BE2C (cell line): ENCODE measurements at places on chromosomes 3 and 15.

GRCh38 chr3:117117188-117117936, 407.8 kb downstream of the TUSC7 start:
- no peak for DNase-seq

DNA sequence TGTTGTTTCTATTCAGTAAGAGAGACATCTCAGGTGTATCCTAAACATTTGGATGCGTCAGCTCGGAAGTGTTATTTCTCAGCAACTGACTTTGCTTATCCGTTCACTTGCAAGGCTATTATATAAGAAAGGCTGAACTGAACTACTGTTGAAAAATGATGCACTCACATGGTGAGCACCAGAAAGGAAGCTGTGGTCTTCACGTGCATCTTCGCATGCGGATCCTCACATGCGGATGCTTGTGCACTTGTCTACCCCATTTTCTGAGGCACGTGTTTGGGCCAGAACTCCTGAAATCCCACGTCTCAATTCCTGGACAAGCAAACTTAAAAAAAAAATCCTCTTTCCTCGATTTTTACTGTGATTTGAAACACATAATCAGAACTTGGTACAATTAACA, 63.2 kb downstream of the PDZRN3 start:
- DNase-seq = no peak

DNA sequence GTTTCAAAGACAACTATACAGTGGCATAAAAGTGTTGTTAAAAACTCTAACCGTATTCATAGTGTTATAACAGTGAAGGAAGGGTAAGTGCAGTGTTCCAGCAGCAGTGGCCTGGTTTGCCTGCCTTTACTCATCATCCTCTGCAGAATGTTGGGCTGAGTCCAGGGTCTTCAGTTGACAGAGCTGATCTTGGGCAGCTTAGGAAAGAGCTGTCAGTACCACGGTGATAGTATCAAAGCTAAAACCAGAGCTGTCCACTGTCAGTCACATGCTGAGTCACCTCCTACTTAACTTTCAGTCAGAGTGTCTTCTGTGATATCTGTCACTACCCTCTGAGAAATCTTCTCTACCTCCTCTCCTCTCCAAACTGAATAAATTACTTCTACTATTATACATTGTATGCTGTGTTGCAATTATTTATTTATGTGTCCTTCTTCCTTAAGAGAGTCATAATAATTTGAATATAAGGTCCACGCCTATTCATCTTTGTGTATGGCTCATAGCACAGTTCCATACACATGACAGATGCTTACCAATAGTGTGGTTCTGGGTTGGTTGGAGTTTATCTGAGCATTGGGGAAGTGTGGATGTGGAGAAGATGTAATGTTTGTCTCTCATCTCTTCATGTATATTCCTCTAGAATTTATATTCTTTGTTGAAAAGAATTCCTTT, 242.1 kb downstream of the ZIC1 start:
- peak; percentile 70 for DNase-seq

- DNase-seq = no peak
Measured at GRCh38 chr3:197846491-197846890, 55.4 kb downstream of the LRCH3 start.

- no peak for DNase-seq
Measured at GRCh38 chr3:13046569-13047274, 26.5 kb downstream of the IQSEC1 start.

DNA sequence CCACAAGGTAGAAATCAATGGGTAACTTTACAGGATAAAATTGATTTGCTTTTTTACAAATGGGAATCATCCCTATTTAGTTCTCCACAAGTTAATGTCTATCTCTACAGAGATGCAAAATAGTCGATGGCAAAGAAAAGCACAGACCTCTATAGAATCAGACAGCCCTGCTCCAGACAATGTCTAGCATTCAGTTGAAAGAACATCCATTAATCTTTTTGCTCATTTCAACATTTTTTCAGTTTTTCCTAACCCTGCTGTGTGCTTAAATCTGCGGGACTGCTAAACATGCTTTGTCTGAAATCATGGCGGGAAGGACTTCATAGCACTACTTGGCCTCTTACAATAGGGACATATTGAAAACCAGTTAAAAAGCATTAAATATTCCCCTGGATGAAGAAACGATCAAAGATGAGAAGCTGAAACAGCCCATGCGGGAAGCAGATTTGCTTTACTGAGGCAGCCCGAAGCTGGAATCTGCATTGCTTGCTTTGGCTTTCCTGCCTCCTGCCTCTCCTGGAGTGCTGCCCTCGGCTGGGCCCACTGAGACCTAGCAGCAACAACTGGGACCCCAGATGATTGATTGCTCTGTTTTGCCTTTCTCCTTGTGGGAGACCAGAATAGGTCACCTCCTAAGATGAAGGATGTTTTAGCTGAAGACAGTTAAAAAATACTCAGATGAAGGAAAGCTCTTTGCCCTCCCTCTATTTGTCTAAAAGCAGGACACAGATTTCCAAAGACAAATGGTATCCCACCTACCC, 38.5 kb upstream of the RASGRP1 start:
- DNase-seq = no peak

GRCh38 chr3:8442993-8443650, 58.5 kb upstream of the LMCD1 start:
- no peak for DNase-seq

DNA sequence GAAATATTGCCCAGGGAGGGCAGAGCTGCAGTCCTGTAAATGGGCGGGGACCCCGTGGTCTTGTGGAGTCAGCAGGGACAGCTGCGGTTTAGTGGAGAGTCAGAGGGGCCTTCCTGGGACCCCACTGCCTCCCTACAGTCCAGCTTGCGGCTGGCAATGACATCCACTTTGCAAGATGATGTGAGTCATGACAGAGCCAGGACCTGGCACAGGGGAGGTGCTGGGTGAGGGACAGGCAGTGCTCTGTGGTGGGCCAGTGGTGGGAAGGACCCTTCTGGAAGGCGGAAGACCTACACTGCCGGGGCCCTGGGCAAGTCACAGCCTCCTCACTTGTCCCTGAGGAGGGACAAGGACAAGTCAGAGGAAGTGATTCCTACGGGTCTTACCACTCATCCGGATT, 17.8 kb downstream of the APBA2 start:
- no peak for DNase-seq

DNA sequence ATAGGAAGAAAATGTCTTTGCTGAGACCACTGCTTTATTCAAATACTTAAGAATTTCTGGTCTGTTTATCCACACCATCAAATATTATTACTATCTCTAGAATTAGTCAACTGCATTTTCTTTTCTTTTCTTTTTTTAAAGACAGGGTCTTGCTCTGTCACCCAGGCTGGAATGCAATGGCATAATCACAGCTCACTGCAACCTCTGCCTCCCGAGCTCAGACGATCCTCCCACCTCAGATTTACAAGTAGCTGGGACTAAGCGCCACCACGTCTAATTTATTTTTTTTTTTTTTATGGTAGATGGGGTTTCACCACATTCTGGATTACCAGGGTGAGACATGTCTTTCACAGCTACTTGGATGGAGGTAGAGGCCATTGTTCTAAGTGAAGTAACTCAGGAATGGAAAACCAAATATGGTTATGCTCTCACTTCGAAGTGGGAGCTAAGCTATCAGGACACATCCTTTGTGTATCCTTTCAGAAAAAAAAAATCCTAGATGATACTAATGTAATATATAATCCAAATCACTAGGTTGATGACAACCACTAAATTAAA, 52.8 kb downstream of the STAG1 start:
- DNase-seq = no peak

DNA sequence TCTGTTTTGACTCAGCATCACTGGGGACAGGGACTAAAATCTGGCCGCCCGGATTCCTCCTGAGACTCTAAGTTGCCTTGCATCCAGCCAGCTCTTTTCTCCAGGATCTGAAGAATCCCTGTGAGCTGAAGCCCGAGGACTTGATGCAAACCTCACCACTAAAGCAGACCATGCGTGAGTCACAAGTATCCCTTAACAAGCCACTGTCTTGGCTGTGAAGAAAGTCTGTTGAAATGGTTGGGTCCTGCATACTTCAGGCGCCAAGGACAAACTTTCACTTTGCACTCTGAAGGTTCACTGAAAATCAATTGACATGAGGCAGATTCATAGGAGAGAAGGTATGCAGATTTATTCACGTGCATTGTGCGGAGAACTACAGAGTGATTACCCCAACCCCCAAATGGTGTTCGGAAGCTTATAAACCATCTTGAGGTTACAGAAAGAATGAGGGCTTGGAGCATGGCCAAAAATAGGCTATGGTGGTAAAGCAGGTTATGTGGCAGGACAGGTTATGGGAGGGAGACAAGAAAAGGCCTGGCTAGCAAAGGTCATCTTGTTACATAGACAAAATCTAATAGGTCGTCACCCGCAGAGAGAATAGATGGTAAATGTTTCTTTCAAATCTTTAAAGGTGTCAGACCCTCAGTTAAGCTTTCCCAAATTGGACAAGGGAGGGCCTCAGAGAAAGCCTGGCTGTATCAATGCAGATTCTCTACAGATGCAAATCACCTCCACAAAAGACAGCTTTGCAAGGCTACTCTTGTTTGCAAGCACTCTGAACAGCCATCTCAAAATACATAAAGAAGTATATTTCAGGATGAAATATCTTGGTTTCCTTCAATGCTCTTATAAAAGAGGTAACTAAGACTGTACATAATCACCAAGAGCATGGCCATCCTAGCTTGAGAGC, 126.3 kb upstream of the PLAAT1 start:
- no peak for DNase-seq

GRCh38 chr15:28901587-28901980, 15.8 kb downstream of the APBA2 start:
- DNase-seq = no peak

DNA sequence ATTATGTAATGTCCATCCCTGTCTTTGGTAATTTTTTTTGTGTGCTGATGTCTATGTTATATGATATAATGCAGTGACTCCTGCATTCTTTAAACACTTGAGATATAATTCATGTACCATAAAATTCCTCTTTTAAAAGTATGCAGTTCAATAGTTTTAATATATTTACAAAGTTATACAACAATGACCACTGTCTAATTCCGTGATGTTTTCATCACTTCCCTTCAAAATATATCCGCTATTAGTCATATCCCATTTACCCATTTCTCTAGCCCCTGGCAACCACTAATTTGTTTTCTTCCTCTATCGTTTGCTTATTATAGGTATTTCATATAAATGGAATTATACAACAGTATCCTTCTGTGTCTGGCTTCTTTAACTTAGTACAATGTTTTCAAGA, 64.9 kb upstream of the SUCLG2 start:
- DNase-seq = no peak

DNA sequence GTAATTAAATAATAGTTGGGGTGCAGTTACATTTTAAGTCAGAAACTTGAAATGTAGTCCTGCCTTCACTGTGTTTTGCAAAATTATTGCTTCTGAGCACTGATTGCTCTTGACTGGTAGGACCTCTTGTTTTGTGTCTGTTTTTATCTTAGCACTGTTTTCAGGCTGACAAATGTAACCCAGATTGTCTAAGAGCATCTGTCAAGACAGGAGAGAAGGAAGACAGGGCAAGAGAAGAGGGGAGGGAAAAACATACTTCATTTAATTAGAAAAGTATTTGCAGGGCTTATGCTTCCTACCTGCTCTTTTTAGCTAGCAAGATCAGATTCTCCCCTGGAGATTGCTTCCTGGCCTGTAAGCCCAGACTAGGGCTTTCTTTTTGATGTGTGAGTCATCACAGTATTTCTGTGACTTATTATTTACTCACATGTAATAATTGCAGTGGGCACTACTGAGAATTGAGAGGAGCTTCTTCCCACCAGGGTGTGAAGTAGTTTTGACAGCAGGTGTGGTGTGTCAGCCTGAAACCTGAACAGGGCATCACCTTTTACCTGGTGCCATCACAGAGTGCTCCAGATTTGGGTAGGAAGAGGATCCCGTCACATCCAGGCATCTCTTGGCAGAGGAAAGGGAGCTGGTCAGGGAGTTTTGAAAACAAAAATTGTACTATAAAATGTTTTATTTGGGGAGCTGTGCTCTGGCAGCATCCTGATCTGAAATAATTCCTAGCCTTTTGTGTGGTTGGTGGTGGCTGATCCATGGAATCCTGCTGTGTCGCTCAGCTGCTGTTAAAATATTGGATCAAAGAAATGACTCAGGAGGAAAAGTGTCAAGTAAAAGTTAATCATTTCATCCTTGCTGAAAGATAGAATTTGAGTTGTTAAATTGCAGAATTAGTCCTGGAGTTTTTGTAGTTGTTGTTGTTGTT, 98.2 kb downstream of the TMEM108 start:
- DNase-seq = no peak

GRCh38 chr3:143627336-143627735, 220.9 kb downstream of the SLC9A9 start:
- DNase-seq = no peak

GRCh38 chr3:145939431-145939830, 221.6 kb downstream of the PLOD2 start:
- no peak for DNase-seq
